ENCODE measurements at places on chromosomes 12 and 14.

- no peak for DNase-seq
These were observed 162.6 kb upstream of the PLEKHG7 start for GRCh38 chr12:92539976-92540781.

GRCh38 chr14:24078146-24078545 is 6.8 kb downstream of the CPNE6 start:
- DNase-seq = no peak

DNA sequence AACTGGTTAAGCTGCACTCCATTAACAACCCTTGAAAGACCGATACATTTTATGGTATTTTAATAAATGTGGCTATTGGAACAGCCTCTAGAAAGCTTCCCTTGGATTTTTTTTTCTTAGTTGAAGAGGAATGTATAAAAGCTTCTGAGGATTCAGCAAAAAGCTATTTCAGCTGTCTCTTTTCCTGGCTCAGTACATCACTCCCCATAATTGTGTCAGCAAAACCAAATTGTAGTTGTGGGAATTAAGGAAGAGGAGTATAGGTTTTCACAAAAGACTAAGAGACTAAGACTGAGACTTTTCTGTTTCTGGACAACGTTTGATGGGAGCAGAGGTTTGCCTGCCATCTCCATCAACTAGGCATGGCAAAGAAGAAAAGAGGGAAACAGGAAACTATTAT is 106.5 kb downstream of the C12orf50 start:
- DNase-seq = no peak

DNA sequence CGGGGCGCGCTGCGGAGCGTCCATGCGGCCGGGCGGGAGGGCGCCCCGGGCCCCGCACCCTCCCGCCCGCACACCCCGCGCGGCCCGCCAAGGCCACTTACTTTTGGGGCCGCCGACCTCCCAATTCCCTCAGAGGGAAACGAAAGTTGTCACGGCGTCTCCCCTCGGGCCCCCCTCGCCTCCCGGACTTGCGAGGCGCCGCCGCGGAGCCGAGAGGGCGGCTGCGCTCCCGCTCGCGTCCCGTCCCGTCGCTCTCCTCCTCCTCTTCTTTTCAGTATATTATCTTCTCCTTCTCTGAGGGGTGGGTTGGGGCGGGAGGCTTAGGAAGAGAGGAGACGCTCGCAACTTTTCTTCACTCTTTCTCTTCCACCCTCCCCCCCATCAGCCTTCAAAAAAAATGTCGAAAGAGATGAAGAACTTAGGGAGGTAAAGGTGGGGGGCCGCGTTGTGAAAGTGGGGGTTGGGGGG is 613 bp downstream of the DUSP16 start:
- DNase-seq = peak; percentile 40

- peak; percentile 10 for DNase-seq
These were observed 144.1 kb upstream of the PTPRQ start for GRCh38 chr12:80299976-80300375.

- DNase-seq = no peak
These were observed 35.1 kb downstream of the SENP1 start for GRCh38 chr12:48070731-48071130.

DNA sequence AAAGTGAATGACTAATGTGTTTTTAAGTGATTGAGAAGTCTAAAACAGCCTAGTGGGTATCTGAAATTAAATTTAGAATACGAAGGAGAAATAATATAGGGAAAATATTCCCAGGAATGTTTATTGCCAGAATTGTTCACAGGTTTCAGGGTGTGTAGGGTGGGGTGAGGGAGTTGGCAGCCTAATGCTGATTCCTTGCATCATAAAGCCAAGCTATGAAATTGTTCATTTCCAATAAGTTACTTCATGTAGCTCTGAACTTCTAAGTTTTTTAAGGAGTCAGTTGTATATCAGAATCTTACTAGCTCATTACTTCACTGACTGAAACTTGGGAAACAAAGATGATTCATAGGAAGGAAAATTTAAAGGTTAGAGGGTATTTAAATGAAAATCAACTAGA is 56.4 kb downstream of the RAB35 start:
- DNase-seq = no peak

GRCh38 chr12:21992823-21993222 is 51.6 kb upstream of the ABCC9 start:
- DNase-seq = peak; percentile 20

DNA sequence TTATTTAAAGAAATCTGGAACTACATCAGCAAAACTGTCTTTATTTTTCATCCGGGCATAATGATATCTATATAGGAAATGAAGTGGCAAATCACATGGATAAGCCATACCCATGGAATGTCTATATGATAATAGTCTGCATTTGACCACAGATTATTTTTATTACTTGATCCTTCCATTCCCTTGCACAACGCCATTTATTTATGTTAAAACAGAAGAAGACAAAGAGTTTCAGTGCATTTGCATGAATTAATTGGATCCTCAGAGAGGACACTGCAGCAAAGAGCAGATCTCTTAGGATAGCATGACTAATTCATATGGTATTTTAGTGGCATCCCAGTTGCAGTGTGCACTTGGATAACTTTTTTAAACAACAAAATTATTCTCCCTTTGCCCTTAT is 345.0 kb downstream of the CCDC91 start:
- DNase-seq = peak; percentile 76

GRCh38 chr12:52023976-52024688 is 17.4 kb downstream of the TAMALIN start:
- no peak for DNase-seq

GRCh38 chr12:29562110-29562804 is 64.8 kb upstream of the OVCH1 start:
- peak; percentile 44 for DNase-seq

- peak; percentile 2 for DNase-seq
These were observed 305.2 kb upstream of the SYT1 start for GRCh38 chr12:78559416-78559815.

DNA sequence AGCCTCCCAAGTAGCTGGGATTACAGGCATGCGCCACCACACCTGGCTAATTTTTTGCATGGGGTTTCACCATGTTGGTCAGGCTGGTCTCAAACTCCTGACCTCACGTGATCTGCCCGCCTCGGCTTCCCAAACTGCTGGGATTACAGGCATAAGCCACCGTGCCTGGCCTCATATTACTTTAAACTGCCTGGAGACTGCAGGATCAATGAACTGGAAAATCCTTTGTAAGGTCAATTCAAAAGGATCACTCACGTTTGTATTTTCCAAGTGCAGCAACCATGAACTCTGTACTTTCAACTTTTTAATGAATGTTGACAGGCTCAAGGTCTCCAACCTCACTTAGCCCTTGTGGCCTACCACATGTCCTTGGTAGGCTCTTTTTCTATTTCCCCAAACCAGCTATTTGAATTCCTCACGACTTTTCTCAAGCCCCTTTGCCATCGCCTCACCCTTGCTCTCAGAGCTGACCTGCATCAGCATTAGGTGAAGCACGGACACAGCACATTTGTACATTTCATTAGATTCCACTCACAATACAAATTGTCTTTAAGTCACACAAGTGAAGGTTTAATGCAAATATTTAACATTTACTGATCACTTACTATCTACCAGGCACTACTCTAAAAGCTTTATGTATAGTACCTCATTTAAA is 42.2 kb upstream of the GCH1 start:
- DNase-seq = no peak

GRCh38 chr14:93903342-93904184 is 23.6 kb upstream of the FAM181A start:
- no peak for DNase-seq

- DNase-seq = no peak
These were observed 1.9 kb upstream of the HAL start for GRCh38 chr12:95997911-95998510.

DNA sequence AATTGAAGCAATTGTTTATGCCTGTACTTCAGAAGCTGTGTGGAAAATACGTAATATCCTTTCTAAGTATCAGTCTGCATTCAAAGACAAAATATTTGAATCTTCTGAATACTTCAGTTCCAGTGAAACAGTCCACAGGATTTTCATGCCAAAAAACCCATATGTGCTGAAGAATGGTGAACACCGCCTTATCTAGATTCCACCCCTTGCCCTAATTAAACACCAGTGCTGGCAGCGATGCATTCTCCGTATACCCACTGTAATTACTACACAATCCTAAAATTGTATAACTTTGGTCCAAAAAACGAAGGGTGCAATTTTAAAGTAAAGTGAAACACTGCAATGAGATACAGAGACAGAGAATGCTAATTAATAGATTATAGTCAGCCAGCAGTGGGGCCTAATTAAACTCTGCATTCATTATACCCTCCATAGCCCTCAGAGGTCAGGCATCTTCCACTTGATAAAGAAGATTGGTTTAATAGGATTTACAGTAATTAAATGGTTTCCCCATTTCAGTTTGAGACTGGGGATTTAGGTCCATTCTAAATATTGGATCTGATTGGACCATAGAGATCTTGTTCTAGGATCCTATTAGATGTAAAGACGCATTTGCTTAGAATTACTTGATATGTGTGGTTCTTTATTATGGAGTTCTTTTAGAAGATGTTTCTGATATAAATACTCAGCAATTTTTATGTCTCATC is 43.9 kb downstream of the ERC1 start:
- no peak for DNase-seq

DNA sequence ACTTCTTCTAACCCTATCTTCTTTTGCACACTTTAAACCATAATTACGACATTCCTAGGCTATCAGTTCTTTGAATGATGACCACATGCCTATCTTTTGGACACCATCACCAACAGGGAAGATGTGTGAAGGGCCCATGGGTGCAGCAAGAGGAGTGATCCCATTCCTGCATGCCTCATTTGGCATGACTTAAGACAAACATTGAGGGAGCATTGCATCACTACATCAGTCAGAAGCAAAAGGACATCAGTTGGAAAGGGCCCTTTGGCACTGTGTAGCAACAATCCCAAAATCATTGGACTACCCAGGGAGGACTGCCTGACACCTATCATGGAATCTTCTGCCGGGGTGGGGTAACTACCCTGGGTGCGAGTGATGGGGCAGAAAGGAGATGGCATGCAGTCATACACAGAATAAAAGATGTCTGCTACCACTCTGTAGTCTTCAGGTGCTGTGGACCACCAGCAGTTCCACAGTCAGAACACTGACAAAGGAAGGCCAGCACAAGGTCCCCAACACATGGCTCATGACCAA is 10.7 kb upstream of the TMBIM6 start:
- DNase-seq = no peak

- no peak for DNase-seq
These were observed 29.7 kb downstream of the CPNE8 start for GRCh38 chr12:38875586-38876228.

GRCh38 chr14:23661542-23661941 is 25.4 kb downstream of the DHRS2 start:
- DNase-seq = no peak

DNA sequence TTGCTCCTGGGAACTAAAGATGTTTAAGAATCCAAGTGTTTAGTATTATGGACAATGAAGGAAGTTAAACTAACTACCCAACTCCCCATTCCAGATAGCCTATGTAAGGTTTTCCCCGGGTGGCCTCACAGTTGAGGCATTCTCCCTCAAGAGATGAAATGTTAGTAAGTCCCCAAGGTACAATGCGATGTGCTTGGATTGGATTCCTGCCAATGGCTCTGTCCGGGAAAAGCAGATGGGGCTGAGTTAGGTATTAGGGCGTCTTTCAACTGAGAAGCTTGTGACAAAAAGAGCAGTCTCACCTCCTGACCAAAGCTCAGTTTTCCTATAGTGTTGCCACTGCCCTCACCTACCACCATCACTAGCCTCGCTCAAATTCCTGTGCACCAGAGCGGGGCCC is 64.8 kb upstream of the E2F7 start:
- DNase-seq = no peak

GRCh38 chr14:61568572-61569011 is 126.7 kb upstream of the HIF1A start:
- no peak for DNase-seq

GRCh38 chr14:26286081-26286912 is 311.5 kb downstream of the NOVA1 start:
- DNase-seq = no peak

DNA sequence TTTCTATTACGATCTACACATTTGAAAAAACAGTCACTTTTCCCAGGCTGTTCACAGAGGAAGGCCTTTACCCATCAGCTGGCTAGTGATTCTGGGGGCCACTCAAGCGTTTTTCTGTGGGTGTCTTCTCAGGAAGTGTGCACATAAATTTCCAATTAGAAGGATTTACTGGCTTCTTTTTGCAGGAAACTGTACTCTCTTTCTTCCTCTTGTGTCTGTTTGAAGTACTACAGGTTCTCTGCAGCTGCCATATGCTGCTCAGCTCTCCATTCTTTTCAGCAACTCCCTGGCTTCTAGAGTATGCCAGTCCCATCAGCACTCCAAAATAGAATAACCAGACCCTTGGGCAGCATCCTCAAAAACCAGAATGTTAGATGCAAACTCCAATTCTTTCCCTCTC is 110.4 kb upstream of the NAV3 start:
- DNase-seq = peak; percentile 4

GRCh38 chr12:89016970-89017778 is 335.1 kb downstream of the DUSP6 start:
- peak; percentile 74 for DNase-seq

DNA sequence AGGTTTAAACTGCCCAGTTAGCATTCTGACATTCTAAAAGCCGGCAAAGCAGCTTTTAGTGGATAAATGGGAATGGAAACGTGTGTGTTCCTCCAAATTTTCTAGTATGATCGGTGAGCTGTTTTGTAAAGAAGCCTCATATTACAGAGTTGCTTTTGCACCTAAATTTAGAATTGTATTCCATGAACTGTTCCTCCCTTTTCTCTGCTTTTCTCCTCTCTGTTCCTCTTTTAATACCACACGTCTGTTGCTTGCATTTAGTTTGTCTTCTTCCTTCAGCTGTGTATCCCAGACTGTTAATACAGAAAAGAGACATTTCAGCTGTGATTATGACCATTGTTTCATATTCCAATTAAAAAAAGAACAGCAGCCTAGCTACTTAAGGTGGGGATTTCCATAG is 10.7 kb downstream of the DYRK2 start:
- DNase-seq = no peak

GRCh38 chr14:53874704-53875103 is 81.9 kb downstream of the BMP4 start:
- no peak for DNase-seq

DNA sequence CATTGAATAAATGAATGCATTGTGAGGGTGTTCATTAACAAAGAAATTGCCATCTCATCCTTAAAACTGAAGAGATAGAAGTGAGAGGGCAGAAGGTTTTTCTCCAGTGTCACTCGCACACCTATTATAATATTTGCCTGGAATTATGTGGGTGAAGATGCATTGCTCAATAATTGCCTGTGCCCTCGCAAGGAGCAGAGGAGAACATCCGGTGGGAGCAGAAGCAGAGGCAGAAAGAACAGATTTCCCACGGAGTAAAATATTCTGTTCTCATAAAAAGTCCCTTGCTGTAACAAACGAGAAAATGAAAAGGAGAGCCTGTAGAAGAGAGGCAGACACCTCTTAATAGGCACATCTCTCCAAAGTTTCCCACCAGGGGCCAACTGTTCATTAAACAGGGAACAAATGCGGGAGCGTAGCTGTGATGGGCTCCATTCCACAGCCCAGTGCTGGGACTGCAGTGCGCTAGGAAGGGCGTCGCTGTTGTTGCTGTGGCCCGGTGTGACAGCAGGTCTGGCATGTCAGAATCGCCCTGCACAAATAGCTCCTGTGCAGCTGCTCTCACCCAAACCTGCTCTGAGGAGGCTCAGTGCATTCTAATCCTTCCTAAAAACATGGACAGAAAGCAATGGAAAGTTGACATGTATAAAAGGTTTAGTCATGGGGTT is 359.8 kb downstream of the APAF1 start:
- DNase-seq = no peak

- DNase-seq = no peak
These were observed 1.7 kb downstream of the FITM1 start for GRCh38 chr14:24132061-24132685.

Measured in EL (cell line).